ENCODE measurements at places on chromosomes 1 and 21. TPM values are rescaled to one million over a fixed set of nuclear protein-coding genes. Genes with fewer than 3 reads are reported as not detected.

ALDH9A1 gene
- 144 TPM for total RNA-seq

GRIK3 gene
- not detected for total RNA-seq

SELE gene
- total RNA-seq = not detected

FBXO2 gene
- total RNA-seq = 0.10 TPM

FCGR3A gene
- total RNA-seq = not detected

SEC16B gene
- 1.2 TPM for total RNA-seq

PDE9A gene
- total RNA-seq = not detected

GPATCH3 gene
- total RNA-seq = 4.7 TPM

ATP1A4 gene
- total RNA-seq = not detected

FAM151A gene
- not detected for total RNA-seq

PKLR gene
- not detected for total RNA-seq

LGR6 gene
- 30.3 TPM for total RNA-seq

CACHD1 gene
- 1.2 TPM for total RNA-seq

DUSP10 gene
- 35.1 TPM for total RNA-seq

All from RPMI7951 (cell line).